ENCODE measurements at places on chromosomes 13 and 19. TPM values are rescaled to one million over a fixed set of nuclear protein-coding genes. Genes with fewer than 3 reads are reported as not detected.

GRCh38 chr19:46984077-46985010, 35.3 kb upstream of the NPAS1 start:
- DNase-seq: no peak

GRCh38 chr19:9799162-9799561, 19.7 kb downstream of the FBXL12 start:
- DNase-seq: no peak

- DNase-seq: no peak
These were observed 33.8 kb upstream of the MYO16 start for GRCh38 chr13:108595436-108596274.

DNA sequence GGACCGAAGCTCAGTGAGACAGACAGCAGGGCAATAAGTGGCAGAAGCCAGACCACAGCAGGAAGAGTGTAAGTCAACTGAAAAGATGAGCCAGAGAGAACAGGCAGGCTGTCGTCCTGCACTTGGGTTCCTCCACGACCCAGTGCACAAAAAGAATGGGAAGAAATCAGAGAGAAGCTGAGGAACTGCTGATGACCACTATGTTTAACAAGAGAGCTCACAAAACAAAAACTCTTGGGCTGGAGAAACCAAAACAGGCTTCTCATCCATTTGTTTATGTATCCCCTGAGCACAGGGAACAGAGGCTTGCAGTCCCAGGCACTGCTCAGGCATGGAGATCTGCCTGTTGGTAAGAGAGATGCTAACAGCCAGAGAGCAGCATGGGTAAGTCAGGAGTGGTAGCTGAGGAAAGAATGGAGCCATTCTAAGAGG, 14.0 kb downstream of the AKAP8L start:
- DNase-seq: no peak

GRCh38 chr13:40187324-40187795, 479.1 kb downstream of the FOXO1 start:
- DNase-seq: no peak

DNA sequence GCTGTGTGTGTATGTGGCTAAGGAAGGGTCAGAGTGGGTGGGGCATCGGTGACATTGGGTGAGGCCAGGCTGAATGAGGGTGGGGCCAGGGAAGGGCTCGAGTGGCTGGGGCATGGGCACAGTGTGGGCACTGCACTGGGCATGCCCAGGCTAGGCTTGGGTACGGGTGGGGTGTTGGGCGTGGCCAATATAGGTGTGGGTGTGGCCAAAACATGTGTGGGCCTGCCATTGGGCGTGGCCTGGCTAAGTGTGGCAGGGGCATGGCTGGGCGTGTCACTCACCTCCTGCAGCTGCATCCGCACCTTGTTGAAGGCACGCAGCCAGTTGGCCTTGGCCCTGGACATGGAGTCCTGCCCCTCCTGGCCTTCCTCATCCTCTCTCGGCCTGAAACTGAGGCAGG, 33.2 kb downstream of the UNC13A start:
- DNase-seq: no peak

- no peak for DNase-seq
These were observed 1239.5 kb downstream of the PCDH9 start for GRCh38 chr13:65990684-65991083.

- DNase-seq: no peak
These were observed 26.6 kb upstream of the AMER2 start for GRCh38 chr13:25198647-25199046.

DNA sequence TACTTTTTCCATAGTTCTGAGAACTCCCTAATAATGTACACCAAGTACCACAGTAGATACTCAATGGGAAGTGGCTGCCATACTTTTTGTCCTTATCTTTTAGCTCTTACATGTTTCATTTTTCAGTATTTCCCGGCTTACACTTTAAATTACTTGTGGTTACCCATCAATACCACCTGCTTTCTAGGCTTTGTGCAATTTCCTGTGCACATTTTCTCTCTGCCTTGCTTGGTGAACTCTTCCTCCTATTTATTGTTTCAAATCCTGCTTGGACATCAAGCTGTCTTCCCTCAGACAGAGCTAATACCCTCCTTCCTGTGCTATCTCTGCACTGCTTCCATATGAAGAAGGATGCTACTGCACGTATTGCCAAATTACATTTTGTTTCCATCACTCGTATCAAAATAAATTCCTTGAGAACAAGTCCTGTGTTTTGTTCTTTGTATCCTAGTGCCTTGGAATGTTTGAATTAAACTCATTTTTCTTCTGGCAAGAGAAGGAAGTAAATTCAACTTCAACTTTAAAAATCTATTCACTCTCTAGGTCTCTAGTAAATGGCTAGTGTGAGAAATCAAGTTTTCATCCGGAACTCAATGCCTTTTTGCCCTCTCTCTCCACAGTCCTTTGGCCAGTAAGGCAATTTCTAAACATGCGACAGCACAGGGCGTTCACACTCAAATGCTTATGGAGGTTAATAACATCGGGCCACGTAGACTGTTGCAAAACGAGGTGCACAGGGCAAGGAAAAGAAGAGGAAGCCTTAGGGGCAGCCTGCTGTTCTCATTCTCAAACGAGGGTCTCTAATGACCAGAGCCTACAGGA, 5.6 kb downstream of the ZAR1L start:
- no peak for DNase-seq

DNA sequence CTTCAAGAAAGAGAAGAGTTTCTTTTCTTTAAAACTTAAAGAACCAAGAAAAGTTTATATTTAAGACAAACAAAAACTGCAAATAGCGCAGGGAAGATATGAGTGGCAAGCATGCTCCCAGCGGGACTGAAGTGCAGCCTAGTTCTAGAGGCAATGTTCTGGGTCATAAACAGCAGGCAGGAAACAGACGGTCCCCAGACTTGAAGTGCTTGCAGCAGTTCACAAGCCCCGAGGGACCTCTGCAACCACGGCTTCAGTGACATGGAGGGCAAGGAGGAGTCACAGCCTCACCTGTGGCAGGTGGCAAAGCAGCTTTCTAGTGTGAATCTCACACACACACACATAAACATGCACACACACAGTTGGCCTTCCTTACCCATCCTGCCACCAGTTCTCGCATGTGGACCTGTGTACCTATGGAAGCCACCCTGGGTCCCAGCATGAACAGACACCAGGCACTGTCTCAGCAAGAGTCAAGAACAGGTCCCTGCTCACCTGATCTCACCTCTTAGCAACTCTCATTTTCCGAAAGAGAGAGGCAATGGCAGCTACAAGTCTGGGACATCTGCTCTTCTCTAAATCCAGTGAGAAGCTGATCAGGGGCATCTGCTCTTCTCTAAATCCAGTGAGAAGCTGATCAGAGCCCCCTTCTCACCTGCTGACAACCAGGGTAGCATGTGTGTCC, 162.0 kb downstream of the EFNB2 start:
- no peak for DNase-seq

- DNase-seq: no peak
These were observed 3.3 kb upstream of the USP12 start for GRCh38 chr13:27174766-27175455.

DNA sequence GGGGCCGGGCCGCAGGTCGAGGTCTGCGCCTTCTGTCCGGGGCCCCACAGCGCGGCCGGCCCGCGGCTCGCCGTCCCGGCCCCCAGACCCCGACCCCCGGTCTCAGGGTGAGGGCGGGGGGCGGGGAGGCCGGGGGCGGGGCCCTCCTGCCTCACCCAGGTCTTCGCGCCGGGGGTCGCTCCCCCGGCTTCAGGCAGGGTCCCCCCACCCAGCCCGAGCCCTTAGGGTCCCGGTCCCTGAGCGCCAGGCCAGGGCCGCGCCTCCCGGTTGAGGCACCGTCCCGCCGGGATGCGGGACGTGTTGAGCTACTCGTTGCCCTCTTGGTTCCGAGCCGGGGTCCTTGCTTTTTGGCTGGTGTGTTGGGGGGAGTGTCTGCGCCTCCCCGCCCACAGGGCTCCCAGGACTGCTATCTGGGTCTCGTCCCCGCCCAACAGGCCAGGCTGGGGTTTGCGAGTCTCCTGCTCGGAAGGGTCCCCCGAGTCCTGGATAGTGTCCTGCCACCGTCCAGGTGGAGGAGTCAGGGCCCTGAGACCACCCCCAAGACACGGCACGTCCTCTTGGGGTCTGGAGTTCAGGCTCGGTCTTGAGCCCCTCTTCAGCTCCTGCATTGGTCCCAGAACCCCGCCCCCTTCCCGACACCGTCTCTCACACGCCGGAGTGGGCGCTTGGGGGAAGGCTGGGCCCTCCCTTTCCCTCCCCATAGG, 452 bp downstream of the PIAS4 start:
- DNase-seq: no peak

- DNase-seq: no peak
These were observed 7.0 kb upstream of the CEACAM7 start for GRCh38 chr19:41694831-41695635.

DNA sequence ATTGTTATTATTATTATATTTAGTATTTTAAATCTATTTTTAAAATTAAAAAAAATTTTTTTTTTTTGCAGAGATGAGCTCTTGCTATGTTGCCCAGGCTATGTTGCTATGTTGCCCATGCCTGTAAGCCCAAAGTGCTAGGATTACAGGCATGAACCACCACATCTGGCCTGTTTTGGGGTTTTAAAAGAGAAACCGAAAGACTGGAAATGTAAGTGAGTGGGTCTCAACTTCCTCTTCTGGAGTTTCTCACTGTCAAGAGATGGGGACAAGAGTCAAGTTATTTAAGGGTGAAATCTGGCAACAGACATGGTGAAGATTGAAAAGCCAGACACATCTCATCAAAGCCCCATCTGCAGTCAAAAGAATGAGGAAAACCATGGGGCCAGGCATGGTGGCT, 4.2 kb upstream of the OR7G3 start:
- no peak for DNase-seq

DNA sequence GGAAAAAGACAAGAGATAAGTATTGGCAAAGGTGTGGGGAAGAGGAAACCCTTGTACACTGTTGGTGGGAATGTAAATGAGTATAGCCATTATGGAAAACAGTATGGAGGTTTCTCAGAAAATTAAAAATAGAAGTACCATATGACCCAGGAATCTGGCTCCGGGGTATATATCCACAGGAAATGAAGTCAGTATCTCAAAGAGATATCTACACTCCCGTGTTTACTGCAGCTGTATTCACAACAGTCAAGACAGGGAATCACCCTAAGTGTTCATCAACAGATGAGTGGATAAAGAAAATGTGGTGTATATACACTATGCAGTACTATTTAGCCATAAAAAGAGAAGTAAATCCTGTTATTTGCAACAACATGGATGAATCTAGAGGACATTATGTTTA, 13.5 kb downstream of the KCTD12 start:
- no peak for DNase-seq

- no peak for DNase-seq
These were observed 43.6 kb upstream of the ZNF681 start for GRCh38 chr19:23802290-23802689.

GRCh38 chr13:60397704-60398378, 821 bp downstream of the TDRD3 start:
- peak; percentile 55 for DNase-seq

DNA sequence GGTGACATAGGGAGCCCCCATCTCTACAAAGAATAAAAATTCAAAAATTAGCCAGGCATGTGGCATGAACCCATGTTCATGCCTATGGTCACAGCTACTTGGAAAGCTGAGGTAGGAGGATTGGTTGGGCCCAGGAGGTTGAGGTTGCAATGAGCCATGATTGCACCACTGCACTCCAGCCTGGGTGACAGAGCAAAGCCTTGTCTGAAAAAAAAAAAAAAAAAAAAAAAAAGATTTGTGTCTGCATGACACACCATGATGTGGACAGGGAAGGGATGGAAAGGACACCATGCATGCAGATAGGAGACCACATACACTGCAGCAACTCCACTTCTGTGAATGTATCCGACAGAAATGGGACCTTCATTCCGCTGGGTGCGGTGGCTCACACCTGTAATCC, 34.0 kb upstream of the HOMER3 start:
- DNase-seq: no peak

- DNase-seq: no peak
These were observed 23.9 kb downstream of the OPA3 start for GRCh38 chr19:45560686-45561085.

DNA sequence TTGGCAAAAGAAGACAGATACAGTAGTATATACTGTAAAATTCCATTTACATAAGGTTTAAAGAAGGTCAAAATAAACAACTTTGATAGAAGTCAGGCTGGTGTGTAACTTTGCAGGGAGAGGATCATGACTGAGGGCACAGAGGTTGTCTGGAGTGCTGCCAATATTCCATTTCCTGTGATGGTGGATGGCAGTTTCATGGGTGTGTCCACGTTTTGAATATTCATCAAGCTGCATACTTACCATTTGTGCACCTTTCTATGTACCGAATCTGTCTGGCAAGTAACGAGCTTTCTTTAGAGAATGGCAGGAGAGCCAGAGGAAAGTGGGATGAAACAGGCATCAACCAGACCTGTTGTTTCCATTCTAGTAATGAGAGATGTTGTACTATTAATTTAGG, 420.5 kb upstream of the HTR2A start:
- no peak for DNase-seq

GRCh38 chr13:97953376-97953970, at the start of gene IPO5:
Gene IPO5, plus strand, starts transcription at chr13:97953675. Its CDS starts 23,022 bp downstream, at chr13:97976697.
- DNase-seq: no peak

DNA sequence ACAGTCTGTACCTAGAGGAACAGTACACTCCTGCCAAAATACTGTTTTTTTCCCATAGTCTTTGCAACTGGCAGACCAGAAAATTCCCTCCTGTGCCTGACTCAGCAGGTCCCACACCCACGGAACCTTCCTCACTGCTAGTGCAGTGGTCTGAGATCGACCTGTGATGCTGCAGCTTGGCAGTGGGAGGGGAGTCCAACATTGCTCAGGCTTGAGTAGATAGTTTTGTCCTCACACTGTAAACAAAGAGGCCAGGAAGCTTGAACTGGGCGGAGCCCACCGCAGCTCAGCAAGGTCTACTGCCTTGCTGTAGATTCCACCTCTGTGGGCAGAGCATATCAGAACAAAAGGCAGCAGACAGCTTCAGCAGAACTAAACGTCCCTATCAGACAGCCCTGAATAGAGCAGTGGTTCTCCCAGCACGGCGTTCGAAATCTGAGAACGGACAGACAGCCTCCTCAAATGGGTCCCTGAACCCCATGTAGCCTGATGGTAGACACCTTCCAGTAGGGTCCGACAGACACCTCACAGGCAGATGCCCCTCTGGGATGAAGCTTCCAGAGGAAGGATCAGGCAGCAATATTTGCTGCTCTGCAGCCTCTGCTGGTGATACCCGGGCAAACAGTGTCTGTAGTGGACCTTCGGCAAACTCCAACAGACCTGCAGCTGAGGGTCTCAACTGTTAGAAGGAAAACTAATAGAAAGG, 92.7 kb downstream of the SUCLA2 start:
- no peak for DNase-seq

GRCh38 chr19:2061495-2062388, 10.7 kb upstream of the MKNK2 start:
- DNase-seq: peak; percentile 99

ZNF175 gene
- total RNA-seq: 9.3 TPM

USHBP1 gene
- 10.7 TPM for total RNA-seq

GFY gene
- not detected for total RNA-seq

ZNF837 gene
- total RNA-seq: 0.12 TPM

FCAR gene
- 1.7 TPM for total RNA-seq

PCDH20 gene
- 1.6 TPM for total RNA-seq

WDR62 gene
- total RNA-seq: 6.0 TPM

NKPD1 gene
- not detected for total RNA-seq

DACH1 gene
- total RNA-seq: 2.4 TPM

TEX30 gene
- total RNA-seq: 12.3 TPM

FFAR2 gene
- total RNA-seq: 0.76 TPM
